Fibroblast of skin of scalp (primary cell): ENCODE measurements at places on chromosomes 5 and 9.

GRCh38 chr9:68751556-68751955 lies 46.5 kb downstream of the PIP5K1B start:
- DNase-seq = peak; percentile 2

DNA sequence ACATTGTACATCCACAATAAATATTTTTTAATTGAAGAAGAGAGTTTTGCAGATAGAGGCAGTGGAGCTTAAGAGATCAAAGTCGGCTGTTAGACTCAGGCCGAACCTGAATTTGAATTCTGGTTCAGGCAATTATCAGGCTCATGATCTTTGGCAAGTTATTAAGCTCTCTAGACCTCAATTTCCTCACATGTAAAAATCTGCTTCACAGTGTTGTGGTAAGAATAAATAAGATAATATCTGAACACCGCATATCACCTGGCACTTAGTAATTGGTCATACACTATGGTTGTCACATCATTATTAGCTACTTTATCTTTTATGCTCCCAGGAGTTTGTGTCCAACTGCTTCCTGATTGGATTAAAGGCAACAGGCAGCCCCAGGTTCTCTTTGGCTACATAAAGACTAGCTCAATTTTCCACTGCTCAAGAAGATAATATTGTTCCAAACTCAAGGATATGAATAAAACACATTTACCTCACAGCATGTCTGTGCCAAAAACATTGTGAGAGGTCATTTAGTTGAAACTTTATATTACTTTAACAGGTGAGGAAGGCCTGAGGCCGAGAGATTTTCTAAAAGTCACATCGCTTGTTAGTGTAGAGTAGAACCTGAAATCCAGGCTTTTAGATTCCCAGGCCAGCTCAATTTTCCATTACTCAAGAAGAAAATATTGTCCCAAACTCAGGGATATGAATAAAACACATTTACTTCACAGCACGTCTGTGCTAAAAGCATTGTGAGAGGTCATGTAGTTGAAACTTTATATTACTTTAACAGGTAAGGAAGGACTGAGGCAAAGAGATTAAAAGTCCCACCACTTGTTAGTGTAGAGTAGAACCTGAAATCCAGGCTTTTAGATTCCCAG lies 289.2 kb upstream of the PTGER4 start:
- DNase-seq = no peak

DNA sequence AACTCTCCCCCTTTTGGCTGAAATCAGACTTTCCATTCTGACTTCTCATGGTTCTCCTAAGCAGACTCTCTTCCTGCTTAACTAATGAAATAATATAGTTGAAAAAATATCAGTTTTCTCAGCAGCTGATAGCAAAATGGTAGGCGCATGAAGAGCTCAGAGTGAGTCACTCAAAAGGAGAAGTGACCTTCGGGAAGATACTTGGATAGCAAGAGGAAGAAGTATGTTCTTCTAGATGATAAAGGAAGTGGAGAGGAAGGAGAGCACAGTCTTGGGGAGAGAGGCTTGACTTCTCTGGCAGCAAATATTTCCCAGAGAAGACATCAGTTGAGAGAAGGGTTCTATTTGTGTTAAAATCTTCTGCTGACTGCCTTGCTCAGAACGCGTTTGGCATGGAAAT lies 101.5 kb downstream of the TAF11L14 start:
- DNase-seq = no peak

- no peak for DNase-seq
Observed at GRCh38 chr9:78543353-78543752, 246.4 kb downstream of the PSAT1 start.

- no peak for DNase-seq
Observed at GRCh38 chr9:137972355-137972987, 94.9 kb downstream of the CACNA1B start.

- no peak for DNase-seq
Observed at GRCh38 chr9:122090981-122091380, 2.1 kb downstream of the TTLL11 start.

- no peak for DNase-seq
Observed at GRCh38 chr9:26760675-26761074, 131.9 kb downstream of the CAAP1 start.

- no peak for DNase-seq
Observed at GRCh38 chr9:124210697-124211096, 47.1 kb upstream of the NEK6 start.

- DNase-seq = peak; percentile 66
Observed at GRCh38 chr9:16417749-16418148, 452.7 kb downstream of the BNC2 start.

- DNase-seq = peak; percentile 34
Observed at GRCh38 chr5:80069918-80070318, 34.8 kb downstream of the THBS4 start.

DNA sequence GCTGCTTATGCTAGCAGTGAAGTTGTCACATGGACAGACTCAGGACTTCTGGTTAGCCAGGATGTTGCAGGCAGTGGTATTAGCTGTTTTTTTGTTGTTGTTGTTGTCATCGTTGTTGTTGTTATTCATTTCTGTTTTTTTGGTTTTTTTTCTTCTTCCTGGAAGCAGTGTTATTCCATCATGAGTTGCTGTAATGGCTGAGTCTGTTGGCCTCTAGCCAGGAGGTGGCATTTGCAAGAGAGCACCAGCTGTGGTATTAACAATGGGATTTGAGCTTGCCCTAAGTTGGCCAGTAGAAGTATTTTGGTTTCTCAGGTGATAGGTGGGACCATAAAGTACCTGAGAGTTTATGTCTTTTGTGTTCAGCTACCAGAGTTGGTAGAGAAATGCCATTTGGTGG lies 561.1 kb downstream of the KCTD16 start:
- DNase-seq = no peak

DNA sequence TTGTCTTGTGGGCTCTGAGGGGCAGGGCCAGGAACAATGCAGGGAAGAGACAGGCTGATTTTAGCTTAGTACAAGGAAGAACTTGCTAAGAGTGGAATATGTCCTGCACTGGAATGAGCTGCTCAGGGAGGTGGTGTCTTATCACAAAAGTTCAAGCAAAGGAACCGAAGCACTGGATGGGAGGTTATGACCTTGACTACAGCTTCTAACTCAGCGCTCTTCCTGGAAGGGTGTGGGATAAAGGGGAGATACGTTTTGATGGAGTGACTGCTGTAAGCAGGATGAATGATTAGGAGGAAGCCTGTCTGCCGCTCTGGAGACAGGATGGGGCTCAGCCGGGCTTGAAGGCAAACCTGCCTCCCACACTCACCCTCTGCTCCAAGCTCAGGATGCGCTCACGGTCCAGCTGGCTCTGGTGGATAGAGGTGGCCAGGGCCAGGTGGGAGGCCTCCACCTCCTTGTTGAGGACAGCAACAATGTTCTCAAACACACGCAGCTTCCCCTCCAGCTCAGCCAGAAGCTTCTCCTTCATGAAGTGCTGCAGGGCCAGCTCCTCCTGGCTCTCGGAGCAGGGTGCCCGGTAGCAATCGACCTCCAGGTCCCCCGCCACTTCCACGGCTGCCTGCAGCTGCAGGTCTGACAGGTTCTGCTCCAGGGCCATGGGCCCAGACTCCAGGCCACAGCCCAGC lies 13.5 kb downstream of the TRAF1 start:
- no peak for DNase-seq

- DNase-seq = peak; percentile 97
Observed at GRCh38 chr9:128094166-128094949, 26.3 kb downstream of the SLC25A25 start.

- no peak for DNase-seq
Observed at GRCh38 chr9:121107881-121108280, 33.1 kb downstream of the CNTRL start.
